ENCODE measurements at places on chromosomes 6 and 20.

DNA sequence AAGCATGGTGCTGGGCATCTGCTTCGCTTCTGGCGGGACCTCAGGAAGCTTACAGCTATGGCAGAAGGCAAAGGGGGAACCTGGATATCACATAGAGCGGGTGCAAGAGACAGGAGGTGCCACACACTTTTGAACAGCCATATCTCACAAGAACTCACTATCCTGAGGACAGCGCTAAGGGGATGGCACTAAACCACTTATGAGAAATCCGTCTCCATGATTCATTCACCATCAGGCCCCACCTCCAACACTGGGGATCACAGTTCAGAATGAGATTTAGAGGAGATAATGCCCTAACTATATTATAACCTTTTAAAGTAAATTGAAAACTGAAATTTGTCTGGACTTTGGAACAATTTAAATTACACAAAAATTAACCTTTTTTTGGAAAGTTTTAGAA lies 37.8 kb upstream of the SUMO4 start:
- peak; percentile 24 for DNase-seq

DNA sequence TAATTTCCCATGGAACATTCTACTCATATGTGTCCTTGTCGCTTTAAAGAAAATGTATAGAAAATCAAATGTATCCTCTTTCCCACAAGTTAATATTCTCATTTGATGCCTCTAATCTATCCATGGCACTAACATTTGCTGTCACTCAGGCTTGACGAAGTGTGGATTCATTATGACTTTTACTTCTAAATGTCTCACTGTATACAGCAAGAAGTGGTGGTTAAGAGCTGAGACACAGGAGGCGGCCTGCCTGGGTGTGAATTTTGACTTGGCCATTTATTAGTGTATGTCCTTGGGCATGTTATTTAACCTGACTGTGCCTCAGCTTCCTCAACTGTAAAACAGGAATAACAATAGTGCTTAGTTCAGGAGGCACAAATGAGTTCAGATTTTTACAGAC lies 70.0 kb downstream of the TRMT6 start:
- DNase-seq: no peak

GRCh38 chr6:26141378-26141904 lies 54.2 kb downstream of the HFE start:
- no peak for DNase-seq

- peak; percentile 20 for DNase-seq
These were observed 638 bp downstream of the MDN1 start for GRCh38 chr6:89818977-89819335.

- no peak for DNase-seq
These were observed 9.2 kb downstream of the POU3F2 start for GRCh38 chr6:98843271-98844243.
